ENCODE measurements at places on chromosomes 4 and X.

DNA sequence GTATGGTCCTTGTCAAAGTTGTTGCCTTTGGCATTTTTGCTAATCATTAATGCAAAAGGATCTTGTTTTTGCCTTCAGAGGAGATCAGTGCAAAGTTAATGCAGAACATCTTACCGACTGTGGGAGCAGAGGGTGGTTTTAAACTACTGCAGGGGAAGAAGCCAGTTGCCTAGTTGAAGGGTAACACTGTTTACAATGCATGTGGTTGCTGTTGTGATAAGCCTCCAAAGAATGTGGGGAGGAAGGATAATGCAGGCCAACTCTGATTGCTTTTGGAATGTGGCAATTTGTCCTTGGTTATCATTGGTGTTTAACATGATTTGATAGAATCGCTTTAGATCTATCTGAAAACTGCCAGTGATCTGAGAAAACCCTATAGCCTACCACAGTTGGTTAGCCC, 204.3 kb upstream of the TLL1 start:
- DNase-seq: peak; percentile 58

DNA sequence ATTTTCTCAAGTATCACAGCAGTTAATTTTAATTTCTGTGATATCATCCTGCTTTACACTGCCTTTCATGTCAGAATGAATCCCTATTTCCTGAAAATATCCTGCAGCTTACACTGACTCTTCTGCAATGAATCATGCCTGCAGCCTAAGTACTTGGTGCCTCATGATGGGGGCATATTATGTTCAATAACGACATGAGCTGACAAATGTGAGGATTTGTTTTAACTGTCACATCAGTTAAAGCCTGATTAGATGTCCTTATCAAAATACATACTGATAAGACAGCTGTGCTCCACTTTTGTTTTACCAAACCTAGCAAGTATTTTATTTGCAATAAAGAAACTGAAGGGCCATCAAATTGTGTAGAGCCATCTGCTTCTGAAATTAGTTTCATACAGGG, 359.9 kb upstream of the AGA start:
- DNase-seq: no peak

DNA sequence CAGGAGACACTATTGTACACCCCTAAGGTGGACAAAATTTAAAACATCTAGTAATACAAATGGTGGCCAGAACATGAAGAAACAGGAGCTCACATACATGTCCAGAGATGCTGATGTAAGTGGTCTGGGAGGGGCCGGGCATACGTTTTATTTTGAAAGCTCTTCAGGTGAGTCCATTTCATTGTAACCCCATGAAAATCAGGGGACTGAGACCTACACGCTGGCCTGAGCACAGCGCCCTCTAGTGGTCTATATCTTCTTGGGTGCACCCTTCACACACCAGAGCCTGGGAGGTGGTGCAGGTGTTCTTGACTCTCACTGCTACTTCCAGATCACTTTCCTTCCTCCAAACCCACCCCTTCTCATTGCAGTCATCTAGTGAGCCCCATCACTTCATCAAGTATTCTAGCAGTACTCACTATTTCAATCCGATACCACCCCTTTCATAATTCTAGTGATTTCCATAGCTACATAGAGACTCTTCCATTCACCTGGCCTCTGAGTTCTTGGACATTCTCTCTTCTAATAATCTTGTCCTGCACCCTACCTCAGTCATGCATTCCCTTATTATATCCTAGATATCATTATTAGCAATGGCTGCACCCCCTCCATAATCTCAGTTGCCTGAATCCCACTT, 4.3 kb upstream of the TLR6 start:
- no peak for DNase-seq

DNA sequence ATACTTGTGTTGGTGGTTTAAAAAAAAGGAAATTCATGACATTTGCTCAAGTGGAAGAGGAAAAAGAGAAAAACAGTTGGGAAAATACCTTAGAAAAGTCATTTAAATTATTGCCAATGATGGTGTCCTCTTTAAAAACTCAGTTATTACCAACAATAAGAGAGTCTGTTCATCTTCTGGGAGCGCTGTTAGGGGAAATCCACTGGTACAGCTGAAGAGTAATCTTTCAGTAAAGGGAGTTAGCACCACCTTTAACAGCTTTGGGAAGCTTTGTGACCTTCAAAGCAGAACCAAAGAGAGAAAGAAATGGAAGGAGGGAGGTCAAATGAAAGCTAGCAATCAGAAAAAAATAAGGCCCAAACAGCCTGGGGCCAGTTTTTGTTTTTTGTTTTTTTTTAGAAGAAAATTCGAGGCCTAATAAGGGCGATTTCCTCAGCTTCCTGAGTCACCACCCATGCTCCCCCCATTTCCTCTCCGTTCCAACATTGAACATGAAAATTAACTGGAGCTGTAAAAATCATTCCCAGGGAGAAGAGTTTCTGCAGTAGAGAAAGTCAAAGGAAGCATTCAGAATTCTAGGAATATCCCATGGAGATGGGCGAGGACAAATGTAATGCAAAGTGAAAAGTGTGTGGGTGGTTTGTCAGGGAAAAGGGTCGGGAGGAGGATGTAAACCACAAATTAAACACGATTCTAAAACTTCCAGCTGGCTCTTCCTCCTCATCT, 115.1 kb downstream of the SH3KBP1 start:
- DNase-seq: no peak

DNA sequence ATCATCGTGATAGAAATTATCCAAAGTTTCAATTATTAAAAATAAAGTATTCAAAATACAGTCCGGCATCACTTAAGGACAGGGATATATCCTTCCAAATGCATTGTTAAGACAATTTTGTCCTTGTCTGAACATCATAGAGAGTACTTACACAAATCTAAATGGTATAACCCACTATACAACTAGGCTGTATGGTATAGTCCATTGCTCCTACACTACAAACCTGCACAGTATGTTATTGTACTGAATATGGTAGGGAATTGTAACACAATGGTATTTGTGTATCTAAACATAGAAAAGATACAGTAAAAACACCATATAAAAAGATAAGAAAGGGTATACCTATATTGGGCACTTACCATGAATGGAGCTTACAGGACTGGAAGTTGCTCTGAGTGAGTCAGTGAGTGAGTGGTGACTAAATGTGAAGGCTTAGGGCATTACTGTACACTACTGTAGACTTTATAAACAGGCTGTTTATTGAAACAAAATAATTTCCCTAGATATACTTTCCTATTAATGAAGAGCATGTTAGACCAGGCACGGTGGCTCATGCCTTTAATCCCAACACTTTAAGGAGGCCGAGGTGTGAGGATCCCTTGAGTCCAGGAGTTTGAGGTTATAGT, 44.8 kb upstream of the PTPN13 start:
- DNase-seq: no peak

GRCh38 chr4:25060241-25060962, 29.7 kb upstream of the LGI2 start:
- no peak for DNase-seq

DNA sequence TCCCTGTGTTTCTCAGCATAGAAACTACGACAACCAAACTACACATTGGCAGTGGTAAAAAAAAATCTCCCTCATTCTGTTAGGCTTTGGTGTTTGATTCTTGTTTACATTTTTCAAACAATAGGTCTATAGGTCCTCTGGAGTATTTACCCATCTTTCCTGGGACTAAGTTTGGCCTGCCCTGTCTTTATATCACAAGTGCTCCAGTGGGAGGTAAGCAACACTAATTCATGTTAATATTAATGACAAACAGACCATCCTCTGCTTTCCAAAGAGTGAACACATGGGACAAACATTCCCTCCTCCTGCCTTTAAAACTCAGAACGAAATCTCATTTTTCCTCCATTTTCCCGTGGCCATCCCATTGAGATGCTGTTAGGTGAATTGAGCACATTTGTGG, 514.1 kb upstream of the INTU start:
- no peak for DNase-seq

DNA sequence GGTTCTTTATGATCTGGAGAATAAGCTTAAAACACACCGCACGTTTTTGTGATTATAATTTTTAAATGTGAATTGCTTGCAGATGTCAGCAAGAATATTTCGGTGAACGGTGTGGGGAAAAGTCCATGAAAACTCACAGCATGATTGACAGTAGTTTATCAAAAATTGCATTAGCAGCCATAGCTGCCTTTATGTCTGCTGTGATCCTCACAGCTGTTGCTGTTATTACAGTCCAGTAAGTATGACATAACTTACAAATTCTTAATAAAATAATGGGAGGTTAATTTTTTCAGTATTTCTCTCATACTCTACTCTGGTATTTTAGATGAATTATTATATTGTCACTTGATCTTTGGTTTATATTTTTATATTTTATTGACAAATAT, 5.4 kb downstream of the AREG start:
- DNase-seq: no peak

Measured in retinal pigment epithelial cell (primary cell).